ENCODE measurements at places on chromosomes 1 and 21. TPM values are rescaled to one million over a fixed set of nuclear protein-coding genes. Genes with fewer than 3 reads are reported as not detected.

MARK1 gene
- 3.4 TPM for total RNA-seq

LMX1A gene
- total RNA-seq: not detected

BRINP3 gene
- 0.41 TPM for total RNA-seq

MAP1LC3C gene
- total RNA-seq: 0.24 TPM

TMEM269 gene
- 0.03 TPM for total RNA-seq

FCN3 gene
- total RNA-seq: not detected

EIF4G3 gene
- total RNA-seq: 61.8 TPM

SPRR2A gene
- not detected for total RNA-seq

GRIK3 gene
- not detected for total RNA-seq

GBP5 gene
- total RNA-seq: not detected

KLHDC9 gene
- total RNA-seq: not detected

SYNC gene
- total RNA-seq: 8.9 TPM

SMPDL3B gene
- 0.19 TPM for total RNA-seq

CBR1 gene
- total RNA-seq: 103 TPM

KIF2C gene
- 99.1 TPM for total RNA-seq

TMEM81 gene
- total RNA-seq: 1.8 TPM

PRDM16 gene
- not detected for total RNA-seq

BEND5 gene
- total RNA-seq: 0.75 TPM

MFAP2 gene
- 131 TPM for total RNA-seq

MPL gene
- total RNA-seq: not detected

BTBD8 gene
- 1.6 TPM for total RNA-seq

OR2T29 gene
- not detected for total RNA-seq
